ENCODE measurements at places on chromosomes 6 and 20.

DNA sequence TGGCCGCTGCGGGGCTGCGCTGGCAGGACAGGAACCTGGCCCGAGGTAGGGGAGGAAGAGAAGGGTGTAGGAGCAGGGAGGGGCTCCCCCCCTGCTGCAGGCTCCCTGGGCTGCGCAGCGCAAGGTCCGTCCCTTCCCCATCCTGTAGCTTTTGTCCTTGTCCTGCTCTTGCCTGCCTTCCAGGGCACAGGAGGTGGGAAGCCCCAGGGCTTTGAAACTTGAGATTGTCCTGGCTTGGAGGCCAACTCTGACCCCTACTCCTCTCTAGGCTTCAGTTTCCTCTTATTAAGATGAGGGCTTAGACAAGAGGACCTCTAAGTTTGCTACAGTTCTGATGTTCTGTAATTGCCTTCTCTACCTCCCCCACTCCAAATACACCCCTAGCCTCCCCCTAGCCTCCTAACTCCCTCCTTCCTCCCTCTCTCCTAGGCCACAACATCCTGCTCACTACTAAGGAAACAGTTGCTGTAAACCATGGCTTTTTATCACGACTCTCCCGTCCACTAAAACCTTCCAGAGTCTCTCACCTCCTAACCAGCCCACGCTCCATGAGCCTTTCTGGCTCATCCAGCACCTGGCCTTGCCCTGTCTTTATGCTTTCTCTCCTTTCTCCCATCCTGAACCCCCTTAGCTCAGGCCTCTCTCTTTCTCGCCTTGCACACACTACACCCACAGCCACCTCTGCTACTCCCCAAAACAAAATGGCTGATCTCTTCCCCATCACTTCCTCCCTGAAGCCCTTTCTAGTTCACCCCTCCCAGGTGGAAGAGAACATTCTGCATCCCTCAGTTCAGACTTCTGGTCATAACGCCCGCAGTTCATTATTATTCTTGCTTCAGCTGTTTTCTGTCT lies 10.2 kb downstream of the UNC5CL start:
- no peak for DNase-seq

DNA sequence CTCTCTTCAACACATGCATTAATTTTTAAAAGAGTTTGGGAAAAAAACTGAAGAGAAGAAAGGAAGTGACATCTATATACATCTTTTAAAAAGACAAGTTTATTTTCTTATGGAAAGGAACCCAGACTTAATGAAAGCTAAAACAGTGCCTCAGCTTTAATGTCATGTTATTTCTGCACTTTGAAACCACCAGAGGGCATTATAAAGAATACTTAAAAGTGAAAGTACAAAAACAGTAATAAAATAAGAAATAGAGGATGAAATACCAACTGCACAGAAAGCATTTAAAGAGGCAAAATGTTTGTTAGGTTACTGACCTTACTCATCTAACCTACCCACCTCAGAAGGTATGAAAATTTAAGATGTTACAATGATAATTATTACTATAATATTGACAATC lies 98.8 kb downstream of the HUS1B start:
- no peak for DNase-seq

GRCh38 chr20:25295386-25296093 lies 47.7 kb downstream of the PYGB start:
- DNase-seq, result no peak

- no peak for DNase-seq
Observed at GRCh38 chr6:44627883-44628271, 240.4 kb downstream of the CDC5L start.

DNA sequence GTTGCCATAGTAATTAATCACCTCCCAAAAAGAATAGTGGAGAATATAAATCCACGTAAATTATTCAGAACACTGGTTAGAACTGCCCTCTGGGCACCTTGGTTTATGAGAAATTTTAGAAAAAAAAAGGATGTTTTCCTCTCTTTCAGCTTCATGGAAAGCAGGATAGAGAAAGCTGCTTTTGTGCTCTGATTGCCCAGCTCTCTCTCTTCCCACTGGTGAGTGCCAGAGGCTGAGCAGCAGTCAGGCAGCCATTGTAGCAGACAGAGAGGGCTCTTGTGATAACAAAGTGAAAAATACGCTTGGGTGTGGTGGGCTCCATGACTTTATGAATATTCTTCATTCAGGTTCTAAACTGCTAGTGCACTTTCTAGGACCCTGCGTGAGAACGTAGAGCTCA lies 26.4 kb downstream of the SLC35F1 start:
- peak; percentile 69 for DNase-seq

DNA sequence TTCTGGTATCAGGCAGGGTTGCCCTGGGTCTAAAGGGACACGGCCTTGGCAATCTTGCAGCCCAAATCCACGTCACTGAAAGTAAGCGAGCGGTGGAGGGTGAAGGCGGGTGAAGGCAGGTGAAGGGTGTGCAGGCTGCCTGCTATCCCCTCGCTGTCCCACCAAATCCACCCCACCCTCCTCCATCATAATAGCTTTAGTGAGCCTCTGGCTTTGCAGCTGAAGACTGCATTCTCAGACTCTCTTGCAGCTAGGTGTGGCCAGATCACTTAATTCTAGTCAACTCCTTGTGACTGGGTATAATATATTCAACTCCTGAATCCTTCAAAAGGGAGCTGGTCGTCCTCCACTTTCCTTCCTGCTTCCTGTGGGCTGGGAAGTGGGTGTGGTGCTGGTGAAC lies 126.7 kb upstream of the TRAF3IP2 start:
- DNase-seq, result no peak

GRCh38 chr6:57259064-57259463 lies 37.0 kb upstream of the RAB23 start:
- DNase-seq, result no peak

DNA sequence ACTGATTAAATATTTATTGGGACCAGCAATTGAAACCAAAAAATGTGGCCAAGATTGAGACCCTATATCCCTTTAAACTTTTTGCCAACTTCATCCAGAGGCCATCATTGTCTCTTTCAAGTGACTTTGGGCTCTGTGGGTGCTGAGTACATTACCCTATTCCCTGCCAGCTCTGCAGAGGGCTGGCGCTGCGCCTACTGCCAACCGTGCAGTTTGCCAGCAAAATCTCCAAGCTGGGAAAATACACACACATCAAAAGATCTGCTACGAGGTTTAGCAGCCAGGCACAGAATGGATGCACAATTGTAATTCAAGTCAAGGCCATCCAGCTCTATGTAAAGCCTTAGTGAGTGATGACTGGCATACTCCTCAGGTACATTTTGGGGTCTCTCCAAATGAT lies 125.0 kb downstream of the CBLN4 start:
- peak; percentile 61 for DNase-seq

DNA sequence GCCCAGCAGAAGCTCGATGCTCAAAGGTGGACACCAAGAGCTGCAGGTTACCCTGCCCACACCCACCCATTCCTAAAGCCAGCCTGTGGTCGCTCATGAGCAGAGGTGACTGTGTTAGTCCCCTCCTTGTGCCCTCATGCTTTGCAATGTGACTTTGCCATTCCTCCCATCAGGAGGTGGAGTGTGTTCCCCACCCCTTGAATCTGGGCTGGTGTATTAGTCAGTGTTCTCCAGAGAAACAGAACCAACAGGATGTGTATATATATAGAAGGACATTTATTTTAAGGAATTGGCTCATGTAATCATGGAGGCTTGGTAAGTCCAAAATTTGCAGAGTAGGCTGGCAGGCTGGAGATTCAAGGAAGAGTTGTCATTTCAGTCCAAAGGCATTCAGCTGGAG lies 54.4 kb upstream of the RNF24 start:
- no peak for DNase-seq

- no peak for DNase-seq
Observed at GRCh38 chr6:139248911-139249310, 42.9 kb downstream of the TXLNB start.

GRCh38 chr20:611047-611842 lies 1.1 kb upstream of the TCF15 start:
- no peak for DNase-seq

- no peak for DNase-seq
Observed at GRCh38 chr20:3239026-3239866, at the start of gene SLC4A11. Gene SLC4A11 (minus strand): TSS chr20:3239190. CDS start chr20:3239137, 53 bp downstream.

DNA sequence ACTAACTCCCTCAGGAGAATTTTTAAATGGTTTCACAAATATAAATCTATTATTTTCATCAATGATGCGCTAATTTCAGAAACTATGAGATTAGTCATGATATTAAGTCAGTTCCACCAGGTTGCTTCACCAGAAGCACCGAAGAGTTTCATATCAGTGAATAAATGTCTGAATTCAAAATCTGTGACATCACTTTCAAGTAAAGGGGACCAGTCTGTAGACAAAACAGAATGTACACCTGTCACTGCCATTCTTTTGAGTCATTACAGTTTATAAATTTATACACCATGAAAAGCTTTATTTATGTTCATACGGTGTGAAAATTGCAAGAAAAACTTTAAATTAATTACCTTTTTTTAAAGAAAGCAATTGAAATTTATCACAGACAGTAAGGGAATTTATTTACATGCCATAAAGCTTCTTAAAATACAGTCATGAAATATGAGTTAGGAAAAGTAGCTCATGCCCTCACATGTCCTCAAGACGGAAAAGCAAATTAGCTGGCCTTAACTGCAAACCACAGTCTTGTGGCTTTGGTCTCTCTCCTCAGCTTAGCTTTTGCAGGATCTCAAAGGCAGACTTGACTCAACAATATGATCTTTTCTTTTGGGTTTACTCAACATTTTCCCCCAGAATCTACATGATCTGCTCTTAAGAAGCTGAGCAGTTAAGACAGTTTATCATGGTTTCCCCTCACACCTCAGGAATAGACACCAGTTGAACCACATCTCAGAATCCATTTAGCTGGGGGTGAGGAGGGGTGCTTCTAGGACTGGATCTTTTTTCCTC lies 177.7 kb upstream of the MCHR2 start:
- no peak for DNase-seq

GRCh38 chr20:41275301-41275731 lies 42.2 kb downstream of the ZHX3 start:
- no peak for DNase-seq

- DNase-seq, result no peak
Observed at GRCh38 chr20:11429889-11430519, 487.7 kb upstream of the BTBD3 start.

DNA sequence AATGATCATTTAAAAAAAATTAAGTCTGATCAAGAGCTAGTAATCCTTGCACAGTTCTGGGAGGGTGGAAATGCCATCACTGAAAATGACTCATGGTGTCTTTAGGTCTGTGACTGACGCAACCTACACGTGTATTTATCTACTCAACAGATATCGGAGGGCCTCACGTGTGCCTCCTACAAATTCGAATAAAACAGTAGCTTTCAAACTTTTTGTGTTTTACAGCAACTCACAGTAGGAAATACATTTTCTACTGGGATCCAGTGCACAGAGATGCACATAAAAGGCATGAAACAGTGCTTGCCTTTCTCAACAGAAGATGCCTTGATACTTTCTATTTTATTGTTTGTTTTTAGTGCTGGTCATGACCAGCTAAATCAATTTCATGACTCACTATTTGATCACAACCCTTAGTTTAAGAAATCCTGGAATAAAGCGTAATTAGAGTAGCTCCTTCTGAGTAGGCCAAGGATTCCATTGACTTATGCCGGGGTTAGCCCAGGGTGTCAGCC lies 210.0 kb upstream of the SNX9 start:
- no peak for DNase-seq
